ENCODE measurements at places on chromosomes 3 and 15.

DNA sequence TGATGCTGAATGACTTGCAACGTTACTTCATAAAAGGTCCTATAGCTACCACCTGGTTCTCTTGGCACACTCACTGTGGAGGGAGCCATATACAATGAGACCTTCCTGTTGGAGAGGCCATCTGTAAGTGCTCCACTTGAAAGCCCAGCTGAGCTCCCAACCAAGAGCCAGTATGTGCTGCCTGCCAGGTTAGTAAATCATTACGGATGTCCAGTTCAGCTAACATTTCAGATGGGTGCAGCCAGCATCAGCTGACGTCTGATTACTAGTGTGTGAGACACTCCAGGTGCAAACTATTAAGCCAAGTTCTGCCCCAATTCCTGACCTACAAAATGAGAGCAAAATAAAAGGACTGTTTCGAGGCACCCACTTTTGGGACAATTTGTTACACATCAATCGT, 274.4 kb upstream of the ROBO2 start:
- DNase-seq: no peak

- DNase-seq: no peak
These were observed 6.4 kb upstream of the SH2D7 start for GRCh38 chr15:78085928-78086327.

DNA sequence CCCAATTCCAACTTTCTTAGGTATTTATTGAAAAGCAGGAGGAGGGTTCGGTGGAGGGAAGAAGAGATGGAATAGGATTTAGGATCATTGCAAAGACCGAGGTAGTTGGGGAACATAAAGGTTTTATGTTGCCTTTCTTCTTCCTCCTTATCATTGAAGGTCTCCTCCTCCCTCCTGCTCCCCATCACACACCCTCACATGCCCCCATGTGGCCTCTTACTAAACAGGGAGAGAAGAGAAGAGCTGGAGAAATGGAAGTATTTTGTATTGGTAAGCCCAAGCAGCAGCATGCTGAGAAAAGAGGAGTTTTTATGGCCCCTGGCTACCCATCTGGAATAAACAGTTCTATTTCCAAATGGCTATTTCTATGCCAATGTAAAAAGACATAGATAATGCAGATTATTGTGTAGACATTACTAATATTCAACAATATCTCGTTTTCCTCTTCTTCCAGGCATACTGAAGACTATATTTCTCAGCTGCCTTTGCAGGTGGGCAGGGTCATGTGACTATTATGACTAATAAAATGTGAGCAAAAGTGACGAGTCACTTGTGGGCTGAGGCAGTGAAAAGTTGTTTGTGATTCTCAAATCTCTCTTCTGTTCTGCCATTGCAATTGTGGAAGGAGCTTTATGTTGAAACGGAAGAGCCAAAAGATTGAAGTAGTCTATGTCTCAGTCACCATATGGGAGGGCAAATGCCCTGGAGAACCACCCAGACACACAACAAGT, 5.2 kb upstream of the GPR176 start:
- DNase-seq: no peak

DNA sequence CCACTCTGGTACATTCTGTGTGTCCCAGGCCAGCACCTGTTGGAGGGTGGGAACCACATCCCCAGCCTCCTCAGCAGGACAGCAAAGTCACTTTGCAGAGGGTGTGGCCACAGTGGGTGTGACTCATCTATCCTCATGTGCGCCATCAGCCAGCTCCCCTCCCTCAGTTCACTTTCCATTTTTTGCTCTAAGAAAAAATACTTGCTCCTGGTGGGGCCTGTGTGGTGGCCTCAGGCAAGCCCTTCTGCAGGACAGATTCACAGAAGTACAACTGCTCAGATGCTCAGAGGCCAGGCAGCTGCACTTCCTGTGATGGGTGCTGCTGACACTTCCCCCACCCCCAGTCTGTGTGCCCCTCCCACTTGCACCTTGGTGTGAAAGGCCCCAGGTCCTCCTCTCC, 78.3 kb upstream of the ALDH1L1 start:
- DNase-seq: no peak

DNA sequence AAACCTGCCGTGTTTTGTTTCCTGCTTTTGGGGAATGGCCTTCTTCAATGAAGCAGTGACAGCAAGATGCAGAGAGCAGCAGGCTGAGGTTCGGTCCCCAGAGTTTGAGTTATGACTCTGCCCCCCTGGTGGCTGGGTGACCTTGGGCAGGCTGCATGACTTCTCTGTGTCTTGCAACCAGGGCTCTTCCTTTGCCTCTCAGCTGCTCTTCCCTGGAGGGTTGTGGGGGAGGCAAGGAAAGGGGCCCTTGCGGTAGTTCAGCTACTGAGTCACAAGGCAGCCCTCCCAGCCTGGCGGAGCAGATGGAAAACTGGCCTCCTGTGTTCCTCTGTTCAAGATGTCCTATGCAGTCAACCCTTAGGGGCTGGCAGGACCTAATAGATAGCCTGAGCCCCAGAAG, 17.1 kb downstream of the CTXND1 start:
- DNase-seq: no peak

DNA sequence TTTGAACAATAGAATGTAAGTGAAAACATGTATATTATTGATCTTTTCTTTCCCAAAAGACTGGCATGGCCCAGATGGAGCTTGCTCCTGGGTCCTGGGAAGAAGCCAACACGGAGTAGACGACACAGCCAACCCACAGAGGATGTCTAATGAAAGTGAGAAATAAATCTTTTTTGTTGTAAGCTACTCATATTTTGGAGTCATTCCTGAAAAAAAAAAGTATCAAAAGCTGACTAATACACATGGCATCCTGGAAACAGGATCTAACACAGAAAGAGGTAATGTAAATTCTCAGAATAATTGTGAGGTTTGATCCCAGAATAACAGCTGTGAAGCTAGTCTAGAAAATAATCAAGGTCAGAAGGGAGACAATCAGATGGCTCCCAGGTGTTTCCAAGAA, 12.6 kb upstream of the FRMD5 start:
- no peak for DNase-seq

DNA sequence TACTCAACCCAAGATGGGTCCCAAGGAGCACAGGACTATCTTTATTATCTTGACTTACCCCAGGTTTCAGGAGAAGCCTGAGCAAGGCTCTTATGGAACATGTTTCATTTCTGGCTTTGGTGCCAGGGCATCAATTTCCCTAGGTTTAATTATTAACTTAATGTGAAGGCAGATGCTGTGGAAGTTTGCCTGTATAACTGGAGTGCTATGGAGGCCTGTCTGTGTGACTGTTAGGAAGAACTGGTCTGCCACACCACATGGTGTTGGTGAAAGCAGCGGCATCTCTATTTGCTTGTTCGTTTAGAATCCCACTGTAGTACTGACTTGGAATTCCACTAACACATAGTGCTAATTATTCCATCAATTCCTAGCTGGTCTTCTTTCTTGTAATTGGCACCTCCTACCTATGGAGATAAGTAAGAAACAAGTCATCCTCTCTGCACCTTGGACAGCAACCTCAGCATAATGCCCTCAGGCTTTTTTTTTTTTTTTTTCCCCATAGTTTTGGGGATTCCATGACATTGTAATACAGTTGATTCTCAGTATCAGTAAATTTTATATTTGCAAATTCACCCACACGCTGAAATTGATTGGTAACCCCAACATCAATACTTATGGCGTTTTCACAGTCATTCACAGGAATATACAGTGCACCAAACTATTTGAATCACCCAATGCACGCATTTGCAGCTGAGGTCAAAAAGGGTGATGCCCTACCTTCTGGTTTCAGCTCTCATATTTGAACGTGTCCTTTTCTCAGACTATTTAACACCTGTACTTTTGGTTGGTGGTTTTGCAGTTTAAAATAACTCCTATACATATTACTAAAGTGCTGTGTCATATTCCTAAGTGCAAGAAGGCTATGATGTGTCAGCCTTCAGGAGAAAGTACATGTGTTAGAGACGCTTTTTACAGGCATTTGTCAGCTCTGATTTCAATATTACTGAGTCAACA, 772.8 kb upstream of the LMCD1 start:
- no peak for DNase-seq

- no peak for DNase-seq
These were observed 519.3 kb upstream of the ARPP21 start for GRCh38 chr3:35120026-35120425.

DNA sequence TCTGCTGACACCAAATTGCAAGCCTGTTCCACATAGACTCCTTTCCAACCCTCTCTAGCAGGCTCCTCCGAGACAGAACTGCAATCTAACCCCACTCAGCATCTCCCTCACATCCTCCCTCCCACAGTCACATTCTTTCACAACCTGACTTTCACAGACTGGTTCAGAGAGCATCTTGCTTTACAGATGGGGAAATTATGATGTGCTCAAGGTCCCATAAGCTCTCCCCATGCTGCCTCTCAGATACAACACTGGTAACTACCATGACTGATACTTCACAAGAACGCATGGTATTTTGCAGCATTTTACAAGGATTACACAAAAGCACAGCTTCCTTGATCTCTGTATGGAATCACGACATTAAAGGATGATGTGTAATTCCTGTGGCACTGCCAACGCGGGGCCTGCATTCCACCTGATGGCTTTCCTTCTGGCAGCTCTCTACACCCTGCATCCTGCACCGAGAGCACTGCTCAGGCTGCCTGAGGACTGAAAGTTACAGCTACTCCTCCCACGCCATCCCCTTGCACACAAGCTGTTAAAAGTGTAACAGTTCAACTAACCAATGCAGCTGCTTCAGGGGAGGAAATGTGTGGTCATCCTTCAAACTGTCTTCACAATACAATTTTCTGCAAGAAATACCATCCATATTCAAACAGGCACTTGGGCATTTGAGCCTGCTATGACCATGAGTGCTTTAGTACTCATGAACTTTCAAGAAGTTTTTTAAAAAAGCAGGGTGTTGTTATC, 27.6 kb downstream of the TBC1D2B start:
- DNase-seq: no peak

GRCh38 chr15:90780916-90781315, 63.8 kb downstream of the BLM start:
- no peak for DNase-seq

GRCh38 chr3:103167850-103168249, 733.0 kb downstream of the ZPLD1 start:
- no peak for DNase-seq

- DNase-seq: no peak
These were observed 117.4 kb downstream of the STAG1 start for GRCh38 chr3:136634821-136635220.

GRCh38 chr3:158295771-158296170, 185.9 kb downstream of the RSRC1 start:
- DNase-seq: no peak

DNA sequence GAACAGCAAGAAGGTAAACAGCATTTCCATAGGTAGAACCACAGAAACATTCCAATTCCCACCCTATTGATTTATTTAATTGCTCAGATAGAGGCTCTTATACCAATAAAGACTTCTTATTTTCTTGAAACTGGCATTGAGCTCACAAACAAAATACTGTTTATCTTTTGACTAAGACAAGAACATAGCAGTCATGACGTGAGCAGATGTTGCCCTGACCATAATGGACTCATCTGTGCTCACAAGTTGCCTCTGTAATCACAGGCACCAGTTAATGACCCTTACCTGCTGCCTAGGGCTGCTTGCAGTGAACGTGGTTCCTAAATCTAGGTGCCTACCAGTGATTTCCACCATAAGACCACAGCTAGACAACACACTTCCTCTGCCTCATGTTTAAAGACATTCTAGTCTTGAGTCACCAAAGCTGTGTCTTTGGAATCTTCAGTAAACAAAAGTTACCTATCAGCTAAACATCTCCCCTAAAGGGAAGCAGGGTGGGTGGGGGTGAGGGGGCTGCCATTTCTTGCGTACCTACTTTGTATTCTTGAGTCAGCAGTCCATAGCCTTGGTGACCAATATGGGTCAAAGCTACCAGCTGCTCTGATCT, 2.1 kb downstream of the FYCO1 start:
- no peak for DNase-seq

DNA sequence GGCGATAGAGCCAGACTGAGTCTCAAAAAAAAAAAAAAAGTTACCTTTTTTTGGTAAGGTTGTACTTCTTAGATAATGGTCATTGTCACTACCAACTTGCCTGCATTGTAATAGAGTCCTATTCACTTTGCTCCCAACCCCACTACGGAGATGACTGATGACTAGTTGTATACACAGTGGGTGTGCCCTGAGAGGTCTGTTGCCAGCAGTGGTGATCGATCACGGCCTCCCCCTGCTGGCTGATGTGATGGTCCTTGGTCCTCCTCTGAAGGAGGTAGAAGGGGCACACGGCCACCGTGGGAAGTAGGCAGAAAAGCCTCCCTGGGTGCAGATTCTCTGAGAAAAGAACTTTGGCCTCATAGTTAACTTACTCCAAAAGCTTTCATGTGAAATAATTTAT, 10.7 kb downstream of the GCNT3 start:
- no peak for DNase-seq

GRCh38 chr3:82082796-82083195, 321.4 kb upstream of the GBE1 start:
- no peak for DNase-seq

- DNase-seq: no peak
These were observed 22.0 kb downstream of the RAB27A start for GRCh38 chr15:55267401-55268175.

GRCh38 chr3:171548917-171549316, 88.7 kb upstream of the TNIK start:
- DNase-seq: no peak

DNA sequence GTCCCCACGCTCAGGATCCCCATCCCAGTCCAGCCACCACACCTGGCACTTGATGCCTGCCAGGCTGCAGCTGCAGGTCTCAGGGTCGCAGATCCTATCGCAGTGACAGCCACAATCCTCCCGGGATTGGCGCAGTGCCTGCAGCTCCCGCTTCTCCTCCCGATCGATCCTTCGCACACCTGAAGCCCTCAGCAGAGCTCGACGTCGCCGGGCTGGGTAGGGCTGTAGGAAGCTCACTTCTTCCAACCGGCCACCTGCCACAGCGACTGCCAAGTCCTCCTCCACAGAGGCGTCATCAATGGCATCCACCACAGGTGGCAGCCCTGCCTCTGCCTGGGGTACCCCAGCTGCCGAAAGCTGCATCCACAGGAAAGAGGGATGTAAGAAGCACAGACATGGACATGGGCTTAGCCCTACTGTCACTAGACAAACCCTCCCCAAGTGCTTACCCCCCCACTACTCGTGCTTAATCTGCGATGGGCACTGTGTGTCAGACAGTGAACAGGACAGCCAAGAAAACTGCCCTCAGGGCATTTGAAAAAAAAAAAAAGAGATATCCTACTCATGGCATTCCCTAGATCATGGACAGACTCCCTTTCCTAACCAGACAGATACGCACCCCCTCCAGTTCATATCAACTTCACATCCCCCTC, 9.2 kb downstream of the CSRNP1 start:
- no peak for DNase-seq

DNA sequence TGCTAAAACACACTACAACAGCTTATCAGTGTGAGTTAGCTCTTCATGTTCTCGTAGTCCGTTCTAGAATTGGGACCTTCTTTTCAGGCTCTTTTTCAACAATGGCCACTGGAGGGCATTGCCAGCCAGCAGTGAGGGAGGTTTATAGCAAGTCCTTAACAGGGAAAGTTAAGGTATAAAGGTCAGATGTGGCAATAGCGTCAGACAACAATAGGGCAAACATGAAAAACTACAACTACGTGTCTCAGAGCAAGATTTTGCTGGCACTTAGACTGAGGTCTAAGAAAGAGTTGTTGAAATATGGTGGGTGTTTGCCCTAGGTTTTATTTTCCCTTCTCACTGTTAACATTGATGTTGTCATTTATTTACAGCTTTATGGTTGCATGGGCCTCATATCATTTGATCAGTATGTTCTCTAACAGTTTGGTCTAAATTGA, 161.4 kb downstream of the GMNC start:
- no peak for DNase-seq
